Effector memory CD4-positive, alpha-beta T cell (primary cell): ENCODE measurements at places on chromosomes 3 and 15.

DNA sequence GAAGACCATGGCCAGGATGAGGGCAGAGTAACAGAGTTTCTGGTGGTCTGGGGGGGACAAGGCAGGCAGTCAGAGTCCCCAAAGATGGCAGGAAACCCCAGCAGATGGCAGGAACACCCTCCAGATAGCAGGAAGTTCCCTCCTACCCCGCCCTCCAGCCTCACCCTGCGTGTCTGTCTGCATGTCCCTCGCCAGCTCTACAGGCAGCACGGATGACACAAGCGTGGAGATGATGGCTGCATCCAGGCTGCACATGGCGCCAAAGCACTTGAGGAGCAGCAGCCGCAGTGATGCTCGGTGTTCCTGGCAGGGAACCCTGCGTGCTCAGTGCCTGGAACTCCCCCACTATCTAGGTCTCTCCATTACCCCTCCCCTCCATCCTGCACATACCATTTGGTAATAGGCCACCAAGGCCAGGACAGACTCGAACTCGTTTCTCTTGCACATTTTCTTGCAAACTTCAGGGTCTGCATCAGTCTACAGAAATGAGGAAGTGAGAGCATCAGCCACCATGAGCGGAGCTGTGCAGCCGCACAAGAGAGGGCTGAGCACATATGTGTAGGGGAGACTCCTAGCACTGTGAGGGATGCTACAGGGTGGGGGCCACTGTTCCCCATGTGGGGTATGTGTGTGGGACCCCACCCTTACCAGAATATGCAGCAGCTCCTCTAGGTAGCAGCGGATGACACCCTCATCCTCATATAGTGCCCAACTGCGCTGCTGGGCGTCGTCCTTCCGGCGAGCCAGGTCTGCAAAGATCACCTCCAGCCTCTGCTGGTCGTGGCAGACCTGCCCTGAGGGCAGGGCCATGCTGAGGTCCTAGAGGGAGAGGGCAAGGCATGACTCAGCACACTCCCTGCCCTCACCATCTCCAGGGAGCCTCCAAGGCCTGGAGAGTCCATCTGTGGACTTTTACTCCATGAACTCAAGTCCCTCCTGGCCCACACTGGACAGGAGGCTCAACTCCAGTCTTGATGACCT, 6.0 kb downstream of the NCKIPSD start:
- no peak for DNase-seq

DNA sequence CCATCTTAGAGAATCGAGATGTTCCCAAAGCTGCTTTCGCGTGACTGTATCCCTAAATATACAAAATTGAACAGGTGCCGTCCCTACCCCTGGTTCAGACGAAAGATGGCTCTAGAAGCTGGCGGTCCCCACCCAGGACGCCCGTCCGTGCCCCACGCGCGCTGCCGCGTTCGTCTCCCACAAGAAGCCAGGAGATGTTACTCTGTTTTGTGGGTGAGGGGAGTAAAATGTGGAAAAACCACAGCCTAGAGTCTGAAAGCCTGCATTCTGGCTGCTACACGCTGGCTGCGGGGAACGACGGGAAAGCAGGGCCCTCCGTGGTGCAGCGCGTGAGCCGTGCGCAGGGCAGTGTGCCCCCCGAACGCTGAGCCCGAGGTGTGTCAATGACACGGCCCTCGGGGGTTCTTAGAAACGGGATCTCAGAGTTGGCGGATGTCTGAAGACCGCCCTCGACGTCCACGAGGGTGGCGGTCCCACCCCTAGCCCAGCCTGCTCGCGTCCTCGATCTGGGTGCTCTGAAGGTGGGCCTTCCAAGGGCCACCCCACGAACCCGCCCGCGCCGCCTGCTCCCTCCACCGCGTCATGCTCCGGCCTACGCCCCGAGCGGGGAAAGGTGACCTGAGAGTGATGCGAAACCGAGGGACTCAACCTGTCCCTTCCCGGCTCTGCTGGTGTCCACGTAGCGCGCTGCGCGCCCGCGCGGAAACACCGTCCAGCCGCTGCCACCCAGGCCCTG, 95.6 kb downstream of the OCA2 start:
- DNase-seq = no peak

DNA sequence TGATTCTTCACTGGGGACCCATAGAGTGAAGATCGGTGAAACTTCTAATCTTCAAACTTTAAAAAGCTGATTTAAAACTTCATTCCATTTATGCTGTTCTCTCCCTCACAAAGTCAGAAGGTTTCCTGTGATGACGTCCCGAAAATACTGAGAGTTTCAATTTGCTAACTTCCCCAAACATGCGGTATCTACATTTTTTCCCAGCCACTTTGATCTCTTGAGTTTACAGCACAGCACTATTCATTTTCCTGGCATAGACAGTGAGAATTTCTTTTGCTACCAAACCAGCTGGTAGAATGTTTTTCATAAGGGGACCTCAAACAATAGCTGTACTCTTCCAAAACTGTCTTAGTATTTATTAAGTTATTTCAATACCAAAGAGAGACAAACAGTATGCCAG, 156.8 kb downstream of the LSAMP start:
- DNase-seq = no peak

DNA sequence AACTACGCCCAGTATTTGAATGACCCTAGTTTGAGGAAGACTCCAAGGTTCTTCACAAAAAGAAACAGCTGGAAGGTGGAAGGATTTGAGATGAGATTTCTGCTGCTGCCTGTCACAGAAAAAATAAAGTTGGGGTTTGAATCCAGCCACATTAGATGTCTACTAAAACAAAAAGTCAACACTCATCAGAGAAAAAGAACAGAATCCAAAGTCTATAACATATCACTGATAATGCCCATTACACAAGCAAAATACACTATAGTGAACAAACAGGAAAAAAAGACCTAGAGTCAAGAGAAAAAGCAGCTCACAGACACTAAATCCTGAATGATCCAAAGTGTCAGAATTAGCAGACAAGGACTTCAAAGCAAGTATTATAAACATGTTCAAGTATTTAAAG, 56.0 kb downstream of the RFX7 start:
- no peak for DNase-seq

- DNase-seq = no peak
Observed at GRCh38 chr3:107999215-107999775, 91.5 kb downstream of the CD47 start.

DNA sequence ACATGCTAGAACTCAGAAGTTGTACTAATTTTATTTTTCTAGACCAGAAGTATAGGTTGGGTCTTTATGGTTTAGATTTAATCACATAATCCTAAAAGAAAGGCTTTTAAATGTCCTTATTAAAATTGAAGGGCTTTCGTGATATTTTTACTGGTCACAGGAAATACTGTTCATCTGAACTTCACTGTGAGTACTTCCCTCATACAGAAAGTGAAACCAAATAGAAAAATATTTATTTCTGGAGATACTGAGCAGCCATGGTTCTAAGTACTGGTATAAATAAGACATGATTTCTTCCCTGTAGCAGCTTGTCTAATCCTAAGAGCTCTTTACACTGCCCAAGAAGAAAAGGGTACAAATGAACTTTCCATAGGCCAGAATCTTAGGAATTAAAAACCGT, 2.0 kb downstream of the SNRK start:
- DNase-seq = no peak

- no peak for DNase-seq
Observed at GRCh38 chr3:2568156-2568555, 469.5 kb downstream of the CNTN4 start.

GRCh38 chr15:39451121-39451688, 129.7 kb upstream of the THBS1 start:
- no peak for DNase-seq

DNA sequence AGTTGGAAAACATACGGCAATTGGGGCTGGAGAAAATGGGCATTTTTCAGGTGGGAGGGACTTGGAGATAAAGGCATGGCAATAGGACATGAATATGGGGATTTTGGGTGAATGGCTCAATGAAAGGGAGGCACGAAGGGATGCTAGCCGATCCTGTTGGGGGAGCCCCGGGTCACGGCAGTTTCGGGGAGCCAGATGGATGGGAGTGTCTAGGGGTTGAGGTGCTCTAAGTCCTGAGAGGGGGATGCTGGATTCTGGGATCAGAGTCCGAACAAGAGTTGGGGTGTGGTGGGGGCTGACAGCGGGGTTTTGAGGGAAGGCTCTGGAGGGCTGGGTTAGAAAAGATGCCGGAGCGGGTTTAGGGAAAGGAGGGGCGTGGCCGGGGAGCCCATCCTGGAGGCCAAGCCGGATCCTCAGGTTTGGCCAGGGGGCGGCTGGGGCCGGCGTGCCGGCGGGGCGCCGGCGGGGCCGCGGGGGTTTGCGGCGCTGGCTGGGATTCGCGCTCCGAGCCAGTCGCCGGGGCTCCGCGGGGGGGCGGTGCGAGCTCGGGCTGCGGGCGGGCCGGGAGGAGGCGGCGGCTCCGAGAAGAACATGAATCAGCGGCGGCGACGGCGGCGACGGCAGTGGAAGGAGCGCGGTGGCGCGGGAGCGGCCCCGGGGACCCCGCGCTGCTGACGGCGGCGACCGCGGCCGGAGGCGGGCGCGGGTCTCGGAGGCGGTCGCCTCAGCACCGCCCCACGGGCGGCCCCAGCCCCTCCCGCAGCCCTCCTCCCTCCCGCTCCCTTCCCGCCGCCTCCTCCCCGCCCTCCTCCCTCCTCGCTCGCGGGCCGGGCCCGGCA, at the start of gene TYRO3:
Gene TYRO3, plus strand, starts transcription at position 813 of the 839 bp plus-strand sequence. CDS start 46 bp downstream, outside the sequence.
- peak; percentile 64 for DNase-seq

- DNase-seq = no peak
Observed at GRCh38 chr15:29550834-29551465, 271.3 kb downstream of the TJP1 start.
